ENCODE measurements at places on chromosomes 7 and 10.

DNA sequence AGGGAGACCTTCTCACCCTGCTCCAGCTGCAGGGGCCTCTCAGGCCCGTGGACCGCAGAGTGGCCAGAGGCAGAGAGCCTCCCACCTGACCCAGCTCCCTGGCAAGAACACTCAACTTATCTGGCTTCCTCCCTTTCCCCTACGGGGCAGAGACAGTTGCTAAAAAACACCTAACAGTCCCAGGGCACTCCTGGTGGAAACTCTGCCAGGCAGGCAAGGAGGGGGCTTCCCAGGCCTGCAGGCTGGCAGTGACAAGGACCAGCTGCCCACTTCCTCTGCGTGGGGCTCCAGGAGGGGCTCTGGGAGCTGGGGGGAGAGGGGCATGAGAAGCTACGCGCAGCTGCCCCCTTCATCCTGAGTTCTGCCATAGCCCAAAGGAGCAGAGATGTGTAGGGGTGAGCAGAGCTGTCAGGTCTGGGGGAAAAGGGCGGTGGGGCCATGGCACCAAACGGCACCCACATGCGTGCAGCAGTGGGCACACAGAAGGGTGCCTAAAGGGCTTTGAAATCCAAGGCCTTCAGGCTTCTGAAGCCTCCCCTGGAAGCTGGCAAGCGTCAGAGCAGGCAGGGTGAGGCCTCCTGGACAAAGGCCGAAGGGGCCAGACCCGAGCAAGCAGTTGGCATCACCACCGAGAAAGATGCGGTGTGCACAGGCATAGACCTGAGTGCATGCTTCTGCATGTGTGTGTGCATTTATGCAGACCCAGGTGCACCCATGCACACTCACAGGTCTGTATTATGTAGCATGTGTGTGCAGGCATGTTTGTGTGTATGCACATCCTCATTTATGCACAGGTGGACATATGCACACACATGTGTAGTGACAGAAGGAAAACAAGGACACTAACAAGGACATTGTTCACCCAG is 14.4 kb downstream of the SPOCK2 start:
- DNase-seq = no peak

- no peak for DNase-seq
Measured at GRCh38 chr10:73731588-73732375, 12.4 kb upstream of the SEC24C start.

DNA sequence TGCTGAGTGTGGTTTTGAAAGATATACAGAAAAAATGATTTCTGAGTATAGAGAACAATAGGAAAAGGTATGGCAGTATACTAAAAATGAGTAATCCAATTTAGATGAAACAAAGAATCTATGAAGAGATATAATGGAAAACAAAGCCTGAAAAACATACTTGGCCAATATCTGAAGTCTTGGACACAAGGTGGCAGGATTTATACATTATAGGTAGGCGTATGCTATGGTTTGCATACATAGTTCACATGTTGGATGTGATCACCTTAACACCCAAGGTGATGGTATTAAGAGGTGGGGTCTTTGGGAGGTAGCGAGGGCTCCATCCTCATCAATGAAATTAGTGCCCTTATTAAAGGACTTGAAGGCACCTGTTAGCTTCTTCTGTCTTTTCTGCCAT is 34.5 kb upstream of the BPGM start:
- no peak for DNase-seq

DNA sequence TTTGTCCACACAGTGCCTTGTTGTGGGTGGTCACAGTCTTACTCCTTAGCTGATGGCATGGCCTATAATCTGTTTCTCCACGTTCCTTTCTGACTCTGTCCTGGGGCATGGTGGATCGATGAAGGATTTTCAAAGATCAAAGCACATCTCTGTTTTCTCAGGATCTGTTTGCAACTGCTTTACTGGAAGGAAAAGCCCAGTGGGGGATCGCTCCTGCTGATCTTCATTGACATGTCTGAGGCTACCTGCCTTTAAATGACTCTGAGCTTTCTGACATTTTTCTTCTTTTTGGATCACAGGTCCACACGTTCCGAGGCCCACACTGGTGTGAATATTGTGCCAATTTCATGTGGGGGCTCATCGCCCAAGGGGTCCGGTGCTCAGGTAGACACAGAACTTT is 68.0 kb upstream of the PRR15 start:
- DNase-seq = no peak

DNA sequence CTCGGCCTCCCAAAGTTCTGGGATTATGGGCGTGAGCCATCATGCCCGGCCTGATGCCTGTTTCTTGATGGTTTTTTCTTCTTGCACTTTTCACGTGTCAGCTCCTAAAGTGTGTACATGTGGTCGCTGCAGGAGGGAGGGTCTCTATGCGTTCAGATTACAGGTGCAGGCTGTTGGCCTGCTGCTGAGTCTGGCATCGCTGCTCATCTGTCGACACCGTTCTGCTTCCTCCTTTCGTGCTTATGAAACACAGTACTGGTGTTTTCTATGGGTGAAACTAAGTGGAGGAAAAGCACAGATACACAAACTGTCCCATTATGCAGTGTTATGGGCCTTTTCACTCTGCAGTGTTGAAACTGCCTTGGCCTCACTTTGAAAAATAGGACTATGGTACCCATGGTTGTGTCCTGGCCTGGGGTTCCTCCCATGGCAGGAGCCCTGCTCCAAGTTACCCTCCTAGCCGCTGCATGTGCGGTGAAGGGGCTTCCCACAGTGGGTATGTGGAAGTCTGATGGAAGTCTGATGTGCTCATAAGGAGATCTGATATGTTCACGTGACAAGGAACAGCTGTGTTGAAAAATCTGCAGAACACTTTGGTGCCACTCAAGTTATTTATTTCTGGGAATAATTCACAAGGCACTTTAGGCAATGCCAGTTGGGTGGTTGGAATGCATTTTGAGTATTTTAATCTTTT is 23.5 kb downstream of the OGDH start:
- no peak for DNase-seq

- DNase-seq = no peak
Measured at GRCh38 chr7:8086239-8086638, 117.6 kb downstream of the GLCCI1 start.

- DNase-seq = no peak
Measured at GRCh38 chr10:114195079-114195478, 15.9 kb downstream of the TDRD1 start.

- DNase-seq = no peak
Measured at GRCh38 chr10:4651404-4652037, 174.5 kb upstream of the AKR1E2 start.

- no peak for DNase-seq
Measured at GRCh38 chr7:6284055-6284400, 11.6 kb upstream of the CYTH3 start.

DNA sequence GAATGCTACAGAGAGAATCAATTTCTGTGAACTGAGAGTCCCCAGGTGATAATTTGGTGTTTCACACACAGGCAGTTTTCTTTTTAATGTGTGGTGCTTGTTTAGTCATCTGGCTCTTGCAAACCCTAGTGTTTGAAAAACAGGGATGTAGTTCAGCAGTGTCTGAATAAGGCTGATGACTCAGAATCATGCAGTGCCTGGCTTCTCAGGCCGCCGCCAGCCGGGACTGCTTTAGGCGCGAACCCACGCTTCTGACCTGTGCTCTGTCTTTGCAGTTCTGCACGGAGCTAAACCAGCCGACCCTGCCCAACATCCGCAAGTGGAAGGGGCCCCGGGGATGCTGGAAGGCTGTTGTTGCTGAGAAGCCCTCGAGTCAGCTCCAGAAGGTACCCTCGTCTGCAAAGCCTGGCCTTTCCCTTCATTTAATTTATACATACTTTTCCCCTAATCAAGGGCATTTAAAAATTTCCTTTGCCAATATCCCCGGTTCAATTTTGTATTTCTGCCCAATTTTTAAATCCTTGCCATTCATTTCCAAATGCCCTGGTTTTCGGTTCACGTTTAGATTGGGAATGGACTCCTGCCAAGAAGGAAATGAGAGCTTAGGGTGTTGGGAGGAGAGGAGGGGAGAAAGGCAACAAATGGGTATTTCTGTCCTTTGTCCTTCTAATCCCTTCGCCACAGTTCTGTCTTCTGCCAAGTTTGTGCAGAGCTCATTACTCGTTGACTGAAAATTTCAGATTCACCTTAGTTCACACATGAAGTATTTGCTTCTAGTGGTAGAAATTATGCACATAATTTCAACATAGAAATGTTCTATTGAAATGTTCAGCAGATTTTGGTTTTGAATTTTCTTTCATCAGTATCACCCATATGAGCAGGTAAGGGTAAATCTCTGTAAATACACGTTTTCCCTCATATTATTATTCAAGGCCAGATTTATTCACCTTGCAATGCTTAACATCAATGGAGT is 108.5 kb upstream of the ANLN start:
- DNase-seq = no peak

DNA sequence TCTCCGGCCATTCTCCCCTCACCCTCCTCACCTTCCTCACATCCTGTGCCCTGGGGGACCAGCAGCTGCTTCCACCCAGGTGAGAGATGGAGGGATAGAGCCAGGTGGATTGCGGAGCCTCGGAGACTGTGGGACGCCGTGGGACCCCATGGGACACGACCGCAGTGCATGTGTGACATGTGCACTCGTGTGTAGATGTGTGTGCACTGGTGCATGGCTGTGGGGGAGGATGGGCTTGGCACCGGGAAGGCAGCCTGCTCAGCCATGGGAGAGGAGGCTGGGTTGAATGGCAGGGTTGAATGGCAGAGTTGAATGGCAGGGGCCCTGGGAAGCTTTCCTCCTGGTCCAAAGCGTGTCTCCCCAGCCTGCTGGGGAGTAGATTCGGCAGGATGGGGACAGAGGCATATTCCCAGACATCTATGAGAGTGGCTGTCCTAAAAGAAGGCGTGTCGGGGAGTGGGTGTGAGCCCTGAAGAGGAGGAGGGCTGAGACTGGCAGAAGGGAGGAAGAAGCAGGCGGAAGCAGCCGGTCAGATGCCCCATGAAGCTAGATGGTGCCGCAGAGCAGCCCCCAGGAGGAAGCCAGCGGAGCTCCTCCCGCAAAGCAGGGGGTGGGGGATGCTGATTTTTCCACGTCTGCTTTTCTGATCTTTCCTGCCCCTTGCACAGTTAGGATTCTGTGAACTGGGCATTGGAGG is 815 bp downstream of the GIMAP8 start:
- no peak for DNase-seq

- DNase-seq = no peak
Measured at GRCh38 chr7:12211711-12212485, 804 bp downstream of the TMEM106B start.

DNA sequence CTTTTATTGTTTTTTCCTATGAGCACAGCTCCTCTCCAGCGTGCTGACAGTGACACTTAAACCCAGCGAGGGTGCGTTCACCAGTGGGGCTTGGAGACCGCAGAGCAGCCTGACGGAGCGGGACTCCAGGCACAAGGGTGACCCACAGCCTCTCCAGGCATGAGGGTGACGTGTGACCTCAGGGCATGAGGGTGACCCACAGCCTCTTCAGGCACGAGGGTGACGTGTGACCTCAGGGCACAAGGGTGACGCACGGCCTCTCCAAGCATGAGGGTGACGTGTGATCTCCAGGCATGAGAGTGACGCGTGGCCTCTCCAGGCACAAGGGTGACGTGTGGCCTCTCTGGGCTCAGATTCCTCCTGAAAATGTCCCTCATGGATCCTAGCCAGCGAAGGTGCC is 164.3 kb upstream of the TCERG1L start:
- no peak for DNase-seq

GRCh38 chr7:117116211-117116610 is 162.9 kb downstream of the ST7 start:
- DNase-seq = peak; percentile 75

- DNase-seq = no peak
Measured at GRCh38 chr7:52940481-52940880, 95.0 kb upstream of the POM121L12 start.

- peak; percentile 37 for DNase-seq
Measured at GRCh38 chr7:30252885-30253795, 31.3 kb upstream of the ZNRF2 start.

DNA sequence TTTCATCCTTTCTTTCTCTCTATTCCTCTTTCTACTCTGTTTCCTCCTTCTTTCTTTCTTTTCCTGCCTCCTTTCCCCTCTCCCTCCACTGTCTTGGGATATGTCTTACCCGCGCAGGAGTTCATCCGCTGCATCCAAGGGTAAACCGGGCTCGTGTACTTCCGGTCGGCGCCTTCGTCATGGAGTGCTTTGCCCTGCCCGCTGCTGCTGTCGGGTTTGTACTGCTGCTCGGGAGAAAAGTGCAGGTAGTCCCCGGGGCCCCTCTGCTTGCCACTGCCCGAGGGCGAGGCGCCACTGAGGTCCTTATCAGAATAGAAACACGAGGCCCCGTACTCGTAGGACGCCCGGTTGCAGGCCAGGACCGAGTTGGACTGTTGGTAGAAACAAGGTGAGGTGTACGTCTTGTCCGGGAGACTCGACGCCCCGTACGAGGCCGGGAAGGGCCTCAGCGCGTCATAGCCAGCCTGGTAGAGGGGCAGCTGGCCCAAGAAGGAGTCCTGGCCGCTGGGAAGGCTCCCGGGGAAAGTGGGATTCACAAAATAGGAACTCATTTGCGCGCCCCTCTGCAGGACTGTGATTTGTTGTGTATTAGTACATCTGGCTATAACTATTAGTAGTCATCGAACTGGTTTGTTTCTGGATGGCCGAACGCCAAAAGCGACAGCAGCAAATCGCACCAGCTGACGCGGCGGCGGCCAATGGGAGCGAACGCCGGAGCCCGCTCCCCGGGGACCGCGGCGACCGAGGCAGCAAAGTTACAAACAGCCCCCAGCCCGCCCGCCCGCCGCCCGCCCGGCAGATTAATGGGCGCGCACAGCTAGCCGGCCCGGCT is at the start of gene HOXA6:
TSS of gene HOXA6 (minus strand) at position 576 of the 832 bp plus-strand sequence. CDS start at position 551, 25 bp downstream.
- DNase-seq = no peak

- no peak for DNase-seq
Measured at GRCh38 chr7:39594988-39595620, 28.3 kb upstream of the RALA start.

DNA sequence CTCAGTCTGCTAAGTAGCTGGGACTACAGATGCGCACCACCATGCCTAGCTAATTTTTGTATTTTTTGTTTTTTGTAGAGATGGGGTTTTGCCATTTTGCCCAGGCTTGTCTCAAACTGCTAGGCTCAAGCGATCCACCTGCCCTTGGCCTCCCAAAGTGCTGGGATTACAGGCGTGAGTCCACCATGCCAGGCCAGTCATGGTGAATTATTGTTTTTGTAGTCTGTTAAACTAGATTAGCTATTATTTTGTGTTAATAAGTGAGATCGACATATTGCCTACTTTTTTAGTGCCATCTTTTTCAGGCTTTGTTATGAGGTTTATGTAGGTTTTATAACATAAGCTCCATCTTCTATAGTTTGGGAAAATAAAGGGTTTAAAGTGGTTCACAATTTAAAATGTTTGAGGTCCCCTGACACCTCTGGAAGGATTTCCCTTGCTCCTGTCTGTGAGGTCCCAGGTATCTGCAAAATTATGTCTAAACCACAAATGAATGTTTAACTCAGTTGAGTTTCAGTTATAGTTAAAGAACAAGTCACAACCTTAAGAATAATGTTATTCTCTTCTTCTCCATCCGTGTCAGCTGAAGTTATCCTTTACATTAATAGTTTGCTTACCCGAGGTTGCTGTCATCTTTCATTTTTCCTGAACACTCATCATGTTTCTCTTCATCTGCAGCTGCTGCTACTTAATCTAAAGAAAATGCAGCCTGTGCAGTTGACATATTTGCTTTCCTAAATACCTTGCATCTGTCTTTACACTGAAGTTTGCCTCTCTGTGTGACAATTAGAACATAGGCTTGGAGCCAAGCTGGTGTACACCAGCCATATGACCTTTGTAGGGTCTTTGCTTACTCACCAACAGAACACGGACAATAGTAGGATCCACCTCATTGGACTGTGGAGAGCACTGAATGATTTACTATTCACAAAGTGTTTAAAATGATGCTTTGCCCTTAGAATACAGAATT is 8.9 kb upstream of the VSTM4 start:
- no peak for DNase-seq
